Stimulated activated CD4-positive, alpha-beta T cell treated with anti-CD3 and anti-CD28 coated beads, Interleukin-1b, Interleukin-23, amount 100 ng/mL, for 4 hours (primary cell): ENCODE measurements at places on chromosomes 4 and X.
A peak's percentile ranks its signal among the peaks of the same experiment; 100 is the strongest.

- no peak for DNase-seq
Measured at GRCh38 chr4:113788888-113789287, 27.4 kb upstream of the CAMK2D start.

DNA sequence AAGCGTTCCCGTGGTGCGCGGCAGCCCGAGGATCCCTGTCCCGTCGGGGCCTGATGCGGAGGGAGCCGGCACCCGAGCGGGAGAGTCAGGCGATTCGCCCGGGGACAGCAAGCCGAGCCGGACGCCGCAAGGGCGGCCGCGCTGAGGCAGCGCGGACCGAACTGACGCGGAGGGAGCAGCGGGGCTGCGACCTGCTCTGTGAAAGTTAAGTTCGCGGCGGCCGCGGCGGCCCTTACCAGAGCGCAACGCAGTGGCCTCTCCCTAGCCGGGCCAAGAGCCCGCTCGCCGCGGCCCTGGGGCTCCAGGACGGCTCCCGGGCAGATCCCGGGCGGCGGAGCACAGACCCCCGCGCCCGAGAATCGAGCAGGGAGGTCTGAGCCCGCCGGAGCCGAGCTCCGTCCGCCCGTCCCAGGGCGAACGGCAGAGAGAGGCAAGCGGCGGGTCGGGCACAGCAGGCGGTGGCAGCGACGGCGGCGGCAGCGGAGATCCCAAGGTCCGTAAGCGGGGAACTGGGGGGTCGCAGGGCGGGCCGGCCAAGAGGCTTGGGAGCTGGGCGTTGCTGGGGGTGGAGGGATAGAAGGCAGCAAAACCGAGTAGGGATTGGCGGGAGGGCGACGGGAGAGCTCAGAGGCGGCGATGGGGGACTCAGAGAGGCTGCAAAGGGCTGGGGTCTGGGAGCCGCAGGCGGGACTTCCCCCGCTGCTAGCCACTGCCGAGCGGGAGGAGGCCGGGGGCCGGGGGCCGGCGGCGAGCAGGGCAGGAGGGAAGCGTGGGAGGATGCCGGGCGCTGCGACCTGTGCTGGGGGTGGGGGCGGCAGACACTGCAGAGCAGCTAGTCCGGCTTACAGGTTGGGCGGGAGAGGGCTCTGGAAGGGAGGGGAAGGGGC lies 1.0 kb downstream of the GPR50 start:
- DNase-seq: no peak

GRCh38 chrX:54230435-54231148 lies 47.5 kb upstream of the FAM120C start:
- no peak for DNase-seq

- DNase-seq: no peak
Measured at GRCh38 chr4:85600501-85600900, 125.6 kb downstream of the ARHGAP24 start.

DNA sequence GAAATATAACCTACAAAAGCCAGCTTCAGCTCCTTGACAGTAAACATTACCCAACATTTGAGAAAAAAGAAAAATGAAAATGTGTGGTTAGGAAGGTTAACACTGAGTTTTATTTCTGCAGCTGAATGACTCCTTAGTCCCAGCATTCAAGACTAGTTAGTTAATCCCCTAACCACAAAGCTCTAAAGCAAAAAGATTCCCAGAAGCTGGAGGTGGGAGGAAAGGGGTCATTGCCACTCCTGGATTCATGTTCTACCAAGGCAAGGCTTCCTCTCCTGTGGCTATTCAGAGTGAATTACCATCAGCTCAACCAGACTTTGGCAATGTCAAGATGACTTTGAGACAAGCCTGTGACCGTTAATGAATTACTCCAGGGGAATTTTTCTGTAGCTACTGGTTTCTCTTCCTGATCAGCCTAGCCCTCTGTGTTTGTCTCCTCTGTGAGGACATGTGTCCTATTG lies 63.6 kb downstream of the HADH start:
- DNase-seq: no peak

GRCh38 chr4:172357006-172357540 lies 543.9 kb downstream of the GALNTL6 start:
- no peak for DNase-seq

- DNase-seq: no peak
Measured at GRCh38 chr4:16289897-16290554, 63.8 kb upstream of the TAPT1 start.

DNA sequence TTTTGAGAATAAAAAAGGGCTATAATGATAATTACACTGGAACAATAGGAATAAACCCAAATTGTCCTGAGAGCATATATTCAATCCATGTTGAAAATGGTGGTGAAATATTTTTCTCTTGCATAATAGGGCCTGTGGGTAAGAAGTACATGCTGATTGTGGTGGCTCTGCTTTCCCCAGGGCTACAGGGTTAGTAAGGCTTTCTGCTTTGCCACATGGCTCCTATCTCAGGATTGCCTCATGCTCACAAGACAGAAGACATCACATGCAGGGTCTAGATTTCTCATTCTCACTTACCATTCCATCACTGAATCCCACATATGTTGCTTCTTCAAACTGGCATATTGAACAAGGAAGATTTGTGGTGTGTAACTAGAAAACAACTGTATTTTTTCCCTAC lies 12.4 kb upstream of the VEGFC start:
- no peak for DNase-seq

DNA sequence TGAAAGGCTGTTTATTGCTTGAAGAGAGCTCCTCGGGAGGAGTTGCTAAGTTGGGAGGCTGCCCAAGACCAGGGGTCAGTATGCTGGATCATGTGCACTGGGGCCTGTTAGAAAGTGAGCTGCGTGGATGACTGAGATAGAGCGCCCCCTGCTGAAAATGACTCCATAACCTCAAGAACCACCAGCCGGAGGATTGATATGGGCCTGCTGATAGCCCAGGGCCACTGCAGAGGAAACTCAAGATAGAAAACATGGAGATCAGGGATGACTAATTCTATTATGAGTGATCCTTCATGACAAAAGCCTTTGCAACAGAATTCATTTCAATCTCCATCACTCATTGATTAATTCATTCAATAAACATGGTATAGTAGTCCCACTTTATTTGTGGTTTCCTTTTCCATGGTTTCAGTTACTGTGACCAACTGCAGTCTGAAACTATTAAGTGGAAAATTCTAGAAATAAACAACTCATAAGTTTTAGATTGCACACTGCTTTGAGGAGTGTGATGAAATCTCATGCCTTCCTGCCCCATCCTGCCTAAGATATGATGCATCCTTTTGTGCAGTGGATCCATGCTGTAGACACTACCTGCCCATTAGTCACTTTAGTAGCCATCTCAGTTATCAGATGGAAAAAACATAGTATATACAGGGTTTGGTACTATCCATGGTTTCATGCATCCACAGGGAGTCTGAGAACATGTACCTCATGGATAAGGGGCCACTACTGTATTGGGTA lies 126.7 kb upstream of the MBNL3 start:
- peak; percentile 4 for DNase-seq
